ENCODE measurements at places on chromosomes 7 and 10. TPM values are rescaled to one million over a fixed set of nuclear protein-coding genes. Genes with fewer than 3 reads are reported as not detected.

The ELMO1 gene
- total RNA-seq, result 15.8 TPM

GRCh38 chr7:82542665-82543064 is 99.1 kb upstream of the CACNA2D1 start:
- no peaks in the 10 kb centered on the region for H3K27me3 ChIP-seq
- H3K4me1 ChIP-seq, result no peaks in the 10 kb centered on the region
- H3K27ac ChIP-seq, result no peak overlapping the region
- no peak overlapping the region for H3K4me3 ChIP-seq

- DNase-seq, result no peak
- H3K27ac ChIP-seq, result no peak overlapping the region
- no peak overlapping the region for H3K4me3 ChIP-seq
- H3K4me1 ChIP-seq, result no peaks in the 10 kb centered on the region
- no peaks in the 10 kb centered on the region for H3K36me3 ChIP-seq
- peaks cover 51% of the 10 kb centered on the region for H3K27me3 ChIP-seq
These were observed 246.2 kb upstream of the PPP2R2D start for GRCh38 chr10:131654471-131655087.

- H3K27ac ChIP-seq, result no peak overlapping the region
- no peaks in the 10 kb centered on the region for H3K4me1 ChIP-seq
- no peaks in the 10 kb centered on the region for H3K27me3 ChIP-seq
- H3K36me3 ChIP-seq, result no peaks in the 10 kb centered on the region
- H3K4me3 ChIP-seq, result no peak overlapping the region
- DNase-seq, result no peak
These were observed 61.3 kb upstream of the RNF148 start for GRCh38 chr7:122764020-122764419.

- H3K27me3 ChIP-seq, result no peaks in the 10 kb centered on the region
- no peak overlapping the region for H3K27ac ChIP-seq
- no peak overlapping the region for H3K4me3 ChIP-seq
- H3K4me1 ChIP-seq, result no peaks in the 10 kb centered on the region
- no peak for DNase-seq
These were observed 192.3 kb upstream of the PITRM1 start for GRCh38 chr10:3364768-3365480.

DNA sequence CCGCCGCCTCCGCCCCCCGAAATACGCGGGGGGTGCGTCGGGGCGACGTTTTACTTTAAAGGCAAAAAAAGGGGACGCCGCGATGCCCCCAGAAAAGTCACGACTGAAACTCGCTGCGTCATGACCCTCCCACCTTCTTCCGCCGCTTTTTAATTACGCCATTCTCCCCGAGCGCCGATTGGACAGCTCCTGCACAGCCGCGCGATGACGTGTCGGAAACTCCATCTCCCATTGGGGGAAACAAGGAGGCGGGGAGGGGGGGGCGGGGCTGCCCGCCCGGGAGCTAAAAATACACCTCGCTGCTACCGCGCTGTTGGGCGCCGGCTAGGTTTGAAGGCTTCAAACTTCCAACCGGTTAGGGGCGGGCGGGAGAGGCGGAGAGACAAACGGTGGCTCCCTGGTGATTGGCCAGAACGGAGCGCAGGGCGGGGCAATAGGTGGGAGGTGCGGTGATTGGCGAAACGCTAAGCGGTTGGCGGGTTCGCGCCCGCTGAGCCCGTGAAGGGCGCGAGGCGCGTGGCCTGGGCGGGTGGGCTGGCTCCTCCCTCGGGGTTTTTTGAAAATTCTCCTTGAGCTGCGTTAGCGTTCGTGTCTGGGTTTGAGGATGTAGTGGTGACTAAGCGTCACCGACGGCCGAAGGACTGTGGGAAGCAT is at the start of gene RHEB:
Gene RHEB, minus strand, starts transcription at position 131 of the 654 bp plus-strand sequence. CDS start 384 bp downstream, outside the sequence.
- no peaks in the 10 kb centered on the region for H3K27me3 ChIP-seq
- peak; percentile 98 for DNase-seq
- peaks cover 15% of the 10 kb centered on the region for H3K4me1 ChIP-seq
- H3K4me3 ChIP-seq, result peak within 1 kb of the TSS; percentile 69
- H3K27ac ChIP-seq, result peak within 1 kb of the TSS; percentile 99

The SPDYE1 gene
- not detected for total RNA-seq

DNA sequence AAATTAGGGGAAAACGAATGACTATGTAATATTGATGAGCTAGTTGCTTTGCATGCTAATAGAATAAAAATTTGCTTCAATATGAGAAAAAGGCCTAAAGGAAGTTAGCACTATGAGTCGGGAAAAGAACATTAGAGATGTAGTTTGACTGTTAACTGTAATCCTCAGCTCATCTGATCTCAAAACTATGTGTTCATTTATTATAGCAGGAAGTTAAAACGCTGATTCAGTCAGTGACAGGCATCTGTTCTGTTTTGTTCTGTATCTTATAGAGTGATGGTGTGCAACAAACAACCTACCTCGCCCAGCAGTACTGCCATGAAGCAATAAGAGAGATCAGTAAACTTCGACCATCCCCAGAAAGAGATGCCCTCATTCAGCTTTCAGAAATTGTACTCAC is 48.6 kb downstream of the PDSS1 start:
- no peak overlapping the region for H3K4me3 ChIP-seq
- H3K4me1 ChIP-seq, result no peaks in the 10 kb centered on the region
- DNase-seq, result no peak
- H3K36me3 ChIP-seq, result peaks cover 20% of the 10 kb centered on the region
- no peak overlapping the region for H3K27ac ChIP-seq

DNA sequence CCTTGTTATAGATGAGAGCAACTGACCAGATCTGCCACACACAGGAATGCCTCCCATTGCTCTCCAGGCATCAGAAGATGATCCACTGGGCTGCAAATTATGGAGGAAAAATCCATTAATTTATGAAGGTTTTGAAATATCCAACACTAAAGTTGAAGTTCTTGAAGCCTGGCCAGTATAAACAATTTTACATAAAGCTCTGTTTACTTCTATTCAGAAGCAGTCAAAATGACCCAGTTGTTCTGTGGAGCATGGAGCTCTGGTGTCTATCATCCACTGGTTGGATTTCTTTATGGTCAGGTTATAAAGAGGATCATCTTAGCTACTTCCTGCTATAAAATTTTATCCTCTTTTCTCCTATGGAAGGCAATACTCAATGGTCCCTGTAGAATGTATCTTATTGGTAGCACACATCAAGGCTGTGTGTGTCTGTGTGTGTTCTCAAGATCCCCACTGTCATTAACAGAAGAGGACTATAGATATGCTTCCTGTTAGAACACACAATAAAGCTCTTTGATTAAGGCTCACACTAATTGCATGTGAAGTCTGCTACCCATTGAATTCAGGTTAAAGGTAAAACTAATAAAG is 747.4 kb downstream of the SUGCT start:
- H3K27ac ChIP-seq, result no peak overlapping the region
- H3K4me1 ChIP-seq, result no peaks in the 10 kb centered on the region
- no peak for DNase-seq
- no peaks in the 10 kb centered on the region for H3K27me3 ChIP-seq

DNA sequence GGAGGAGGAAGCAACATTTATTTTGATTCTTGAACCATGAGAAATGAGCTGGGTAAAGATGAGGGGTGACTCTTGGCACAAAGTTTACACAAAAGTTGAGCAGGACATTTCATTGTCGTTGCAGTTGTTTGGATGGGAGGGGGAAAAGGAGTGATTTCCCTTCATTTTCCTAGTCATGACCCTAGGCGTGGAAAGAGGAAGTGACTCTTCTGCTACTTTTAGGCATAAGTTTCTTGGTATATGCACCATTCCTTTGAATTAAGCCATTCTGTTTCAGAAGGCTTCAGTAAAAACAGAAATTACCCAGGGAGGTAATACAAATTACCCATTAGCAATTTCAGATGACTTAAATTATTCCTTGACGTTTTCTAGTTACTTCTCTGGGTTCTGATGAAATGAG is 113.9 kb upstream of the FAM171A1 start:
- no peak for DNase-seq
- H3K27me3 ChIP-seq, result no peaks in the 10 kb centered on the region
- H3K27ac ChIP-seq, result no peak overlapping the region
- peaks cover 15% of the 10 kb centered on the region for H3K4me1 ChIP-seq
- no peak overlapping the region for H3K4me3 ChIP-seq

Measured in heart right ventricle (tissue), 16 donors.